Activated CD8-positive, alpha-beta memory T cell treated with anti-CD3 and anti-CD28 coated beads for 1 hour (primary cell): ENCODE measurements at places on chromosomes 4 and X.

DNA sequence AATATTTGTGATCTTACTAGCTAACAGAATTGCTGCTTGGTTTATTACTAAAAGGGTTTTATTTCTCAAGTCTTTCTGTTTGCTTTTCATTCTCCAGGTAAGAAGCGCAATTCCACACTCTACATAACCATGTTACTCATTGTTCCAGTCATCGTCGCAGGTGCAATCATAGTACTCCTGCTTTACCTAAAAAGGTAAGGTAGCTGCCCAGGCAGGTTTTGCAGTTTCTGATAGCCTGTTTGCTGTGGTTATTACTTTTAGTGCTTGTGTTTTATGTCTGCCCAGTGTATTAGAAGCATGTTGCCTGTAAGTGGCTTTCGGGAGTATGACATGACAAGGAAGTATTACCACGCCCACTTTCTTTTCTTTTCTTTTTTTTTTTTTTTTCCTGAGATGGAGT, 46.4 kb downstream of the IL13RA1 start:
- no peak for DNase-seq

GRCh38 chrX:135410861-135411627, 10.7 kb upstream of the SMIM10L2A start:
- DNase-seq: no peak

DNA sequence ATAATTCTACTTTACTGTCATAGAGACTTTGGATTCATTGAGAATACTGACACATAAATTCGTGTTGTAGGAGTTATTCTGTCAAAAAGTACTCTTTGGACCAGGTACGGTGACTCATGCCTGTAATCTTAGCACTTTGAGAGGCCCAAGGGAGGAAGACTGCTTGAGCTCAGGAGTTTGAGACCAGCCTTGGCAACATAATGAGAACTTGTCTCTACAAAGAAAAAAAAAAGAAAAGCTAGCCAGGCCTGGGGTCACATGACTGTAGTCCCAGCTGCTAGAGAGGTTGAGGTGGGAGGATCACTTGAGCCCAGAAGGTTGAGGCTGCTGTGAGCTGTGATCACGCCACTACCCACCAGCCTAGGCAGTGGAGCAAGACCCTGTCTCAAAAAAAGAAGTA, 54.9 kb downstream of the WDR19 start:
- DNase-seq: no peak

GRCh38 chr4:142265536-142265935, 580.6 kb downstream of the INPP4B start:
- no peak for DNase-seq

- DNase-seq: no peak
Measured at GRCh38 chr4:108795733-108796132, 32.9 kb upstream of the ETNPPL start.
